ENCODE measurements at places on chromosomes 1 and 21.

DNA sequence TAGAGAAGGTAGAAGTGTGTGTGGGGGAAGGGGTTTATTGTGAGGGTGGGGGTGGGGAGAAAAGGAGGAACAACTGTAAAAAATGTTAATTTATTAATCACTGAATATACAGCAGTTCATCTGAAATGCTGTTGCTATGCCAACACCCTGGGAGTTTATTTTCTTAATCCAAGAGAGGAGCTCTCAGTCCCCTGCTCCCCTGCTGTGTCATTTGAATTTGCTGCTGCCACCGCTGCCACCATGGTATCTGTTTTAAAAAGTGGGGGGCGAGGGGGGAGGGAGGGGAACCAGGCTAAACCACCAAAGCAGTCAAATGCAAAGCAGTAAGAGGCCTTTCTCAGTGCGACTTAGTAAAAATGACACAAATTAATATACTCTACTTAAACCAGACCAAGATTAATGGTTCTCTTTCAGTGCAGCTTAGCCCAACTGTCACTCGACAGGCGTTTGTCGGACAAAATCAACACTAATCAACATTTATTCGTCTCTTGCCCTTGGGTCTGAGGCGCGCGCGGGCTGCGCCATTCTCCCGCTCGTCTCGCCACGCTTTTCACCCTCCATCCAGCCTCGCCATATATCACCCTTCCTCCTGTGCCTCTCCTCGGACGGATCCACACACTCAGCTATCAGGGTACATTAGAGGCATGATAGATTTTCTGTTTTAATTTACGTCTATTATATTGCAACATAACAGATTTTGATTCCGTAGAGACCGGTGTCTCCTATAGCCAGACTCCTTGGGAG is 76.2 kb downstream of the PBX1 start:
- no peak for DNase-seq

DNA sequence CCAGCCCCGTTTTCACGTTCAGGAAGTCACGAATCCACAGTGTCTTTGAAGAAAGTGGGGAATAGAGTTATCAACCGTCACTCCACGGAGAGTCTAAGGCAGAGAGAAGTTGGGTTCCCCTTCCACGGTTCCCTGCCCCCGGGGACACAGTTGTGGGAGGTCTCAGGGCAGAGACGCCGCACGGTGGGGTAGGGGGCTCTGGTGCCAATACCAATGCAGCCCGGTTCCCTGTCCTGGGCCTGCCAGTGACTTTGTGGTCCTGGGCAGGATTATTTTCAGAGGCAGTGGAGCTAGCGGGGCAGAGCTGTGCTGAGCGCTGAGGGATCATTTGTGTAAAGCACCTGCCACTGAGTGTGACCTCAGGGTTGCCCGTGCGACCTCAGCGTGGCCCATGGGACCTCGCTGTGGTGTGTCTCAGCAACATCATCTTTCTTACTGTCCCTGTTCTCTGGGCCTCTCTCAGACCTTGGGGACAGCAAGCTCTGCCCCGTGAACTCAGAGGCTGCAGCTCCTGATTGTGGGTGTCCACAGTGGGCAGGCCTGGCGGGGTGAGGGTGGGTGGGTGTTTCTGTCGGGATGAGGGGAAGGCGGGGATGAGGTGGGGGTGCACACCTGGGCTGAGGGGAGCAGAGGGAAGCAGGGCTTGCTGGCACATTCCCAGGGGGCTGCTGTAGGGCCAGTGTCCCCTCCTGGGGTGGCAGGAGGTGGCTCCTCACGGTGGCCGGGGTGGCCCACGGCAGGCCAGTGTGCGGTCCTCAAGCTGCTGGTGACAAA is 65.2 kb downstream of the AGPAT3 start:
- DNase-seq: no peak

DNA sequence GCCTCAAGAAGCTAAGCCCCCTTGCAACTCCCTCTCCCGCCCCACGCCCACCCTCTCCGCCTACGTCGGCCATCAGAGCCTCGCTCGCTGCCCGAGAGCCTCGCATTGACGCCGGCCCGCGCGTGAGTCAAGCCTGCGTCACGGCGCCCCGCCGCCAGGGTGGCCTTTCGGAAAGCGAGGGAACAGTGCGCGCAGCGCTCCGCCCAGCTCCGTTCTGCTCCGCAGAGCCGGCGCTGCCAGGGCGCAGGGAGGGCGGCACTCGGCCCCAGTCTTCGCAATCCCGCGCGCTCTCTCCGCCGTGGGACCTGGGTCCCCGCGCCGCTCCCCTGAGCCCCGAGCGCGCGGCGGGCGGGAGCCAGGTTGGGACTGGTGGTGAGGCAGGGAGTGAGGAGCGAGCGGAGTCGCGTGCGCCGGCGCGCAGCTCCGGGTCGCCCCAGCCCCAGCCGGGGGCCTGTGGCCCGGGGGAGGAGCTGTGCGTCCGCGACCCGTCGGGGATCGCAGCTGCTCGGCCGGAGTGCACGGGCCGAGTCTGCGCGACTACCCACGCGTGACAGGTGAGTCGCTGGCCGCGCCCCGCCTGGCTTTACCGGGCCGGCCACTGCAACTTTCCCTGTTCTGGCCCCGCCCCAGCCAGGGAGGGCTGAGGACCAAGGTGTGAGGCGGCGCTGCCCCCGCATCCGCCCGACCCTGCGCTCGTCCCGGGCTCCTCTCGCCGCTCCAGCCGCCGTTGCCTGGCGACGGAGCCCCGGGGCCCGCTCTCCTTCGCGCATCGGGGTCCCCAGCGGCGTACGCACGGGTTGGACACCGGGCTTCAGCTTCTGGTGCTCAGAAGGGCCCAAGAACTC is at the start of gene SLC6A17:
Gene SLC6A17 (plus strand): TSS at position 165 of the 845 bp plus-strand sequence. CDS start 16,436 bp downstream, outside the sequence.
- no peak for DNase-seq

DNA sequence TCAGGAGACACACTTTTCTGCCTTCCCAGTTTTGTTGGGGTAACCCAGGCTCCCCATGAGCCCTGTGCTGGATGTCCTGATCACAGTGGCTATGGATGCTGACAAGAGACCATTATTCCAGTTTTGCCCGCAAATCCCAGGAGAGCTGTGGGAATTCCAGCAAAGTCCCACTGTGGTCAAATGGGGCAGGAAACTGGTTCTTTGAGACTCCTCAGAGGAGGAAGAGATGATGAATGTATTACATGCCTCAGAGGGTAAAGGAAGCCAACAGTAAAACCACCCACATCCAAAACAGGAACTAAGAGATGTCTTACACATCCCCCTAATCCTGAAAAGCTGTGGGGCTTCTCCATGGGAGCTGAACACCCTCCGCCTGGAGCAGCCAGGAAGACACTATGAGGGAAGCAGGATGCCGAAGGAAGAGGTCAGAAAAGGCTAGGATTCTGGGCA is 12.8 kb upstream of the MPZL1 start:
- no peak for DNase-seq

GRCh38 chr1:221376286-221376685 is 365.6 kb downstream of the DUSP10 start:
- DNase-seq: no peak

GRCh38 chr21:41795726-41796125 is 28.9 kb upstream of the RIPK4 start:
- no peak for DNase-seq

DNA sequence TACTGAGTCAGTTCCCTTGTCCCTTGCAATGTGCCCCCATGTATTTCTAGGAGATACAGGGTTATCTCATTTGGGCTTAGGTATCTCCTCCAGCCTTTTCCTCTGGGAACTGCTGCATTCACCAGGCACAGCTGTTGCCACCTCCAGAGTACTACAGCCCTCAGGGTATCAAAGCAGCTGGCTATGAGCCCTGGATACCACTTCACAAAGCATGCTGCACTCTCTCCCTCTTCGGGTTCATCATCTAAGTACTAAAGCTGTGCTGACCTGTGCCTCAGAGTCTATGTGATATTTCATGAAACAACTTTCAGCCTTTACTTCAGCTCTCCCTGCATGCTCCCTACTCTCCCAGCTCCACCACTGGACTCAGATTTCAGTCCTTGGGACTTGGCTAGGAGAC is 62.3 kb downstream of the CCDC185 start:
- no peak for DNase-seq

DNA sequence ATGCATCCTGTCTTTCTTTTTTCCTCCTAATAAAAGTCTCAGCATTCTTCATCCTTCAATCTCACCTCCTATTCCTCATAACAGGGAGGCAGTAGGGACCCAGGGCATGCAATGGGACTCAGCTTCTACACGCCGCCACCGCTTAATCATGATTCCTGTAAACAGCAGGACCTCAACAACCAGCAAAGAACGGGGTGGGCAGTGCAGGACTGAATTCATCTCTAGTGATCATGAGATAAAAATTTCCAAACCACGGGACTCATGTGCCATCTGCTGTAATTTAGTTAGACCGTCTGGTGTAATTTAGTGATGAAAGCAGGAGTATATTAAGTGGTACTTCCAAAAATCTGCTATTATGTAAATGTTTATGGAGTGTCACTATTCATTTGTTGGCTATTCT is 5.4 kb downstream of the PRAMEF12 start:
- DNase-seq: no peak

GRCh38 chr1:54425152-54425584 is 19.0 kb upstream of the SSBP3 start:
- no peak for DNase-seq

DNA sequence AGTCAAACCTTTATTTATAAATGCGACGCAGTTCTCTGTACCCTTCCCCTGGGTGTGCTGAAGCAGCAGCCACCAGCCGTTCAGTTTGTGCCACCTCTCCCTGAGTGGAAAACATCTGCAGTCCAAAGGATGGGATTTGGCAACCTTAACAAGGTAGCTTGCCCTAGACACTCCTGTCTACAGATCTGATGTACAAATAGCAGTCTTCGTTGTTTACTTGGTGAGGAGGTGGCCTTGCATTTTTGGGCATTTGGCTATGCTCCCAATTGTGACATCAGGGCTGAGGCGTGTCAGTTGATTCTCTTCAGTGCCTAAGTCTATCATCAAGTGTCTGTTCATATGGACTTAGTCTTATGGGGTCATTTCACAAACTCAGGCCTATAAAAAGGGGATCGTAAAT is 59.8 kb downstream of the KDM1A start:
- DNase-seq: no peak

GRCh38 chr1:180188684-180189175 is 34.1 kb downstream of the QSOX1 start:
- no peak for DNase-seq

DNA sequence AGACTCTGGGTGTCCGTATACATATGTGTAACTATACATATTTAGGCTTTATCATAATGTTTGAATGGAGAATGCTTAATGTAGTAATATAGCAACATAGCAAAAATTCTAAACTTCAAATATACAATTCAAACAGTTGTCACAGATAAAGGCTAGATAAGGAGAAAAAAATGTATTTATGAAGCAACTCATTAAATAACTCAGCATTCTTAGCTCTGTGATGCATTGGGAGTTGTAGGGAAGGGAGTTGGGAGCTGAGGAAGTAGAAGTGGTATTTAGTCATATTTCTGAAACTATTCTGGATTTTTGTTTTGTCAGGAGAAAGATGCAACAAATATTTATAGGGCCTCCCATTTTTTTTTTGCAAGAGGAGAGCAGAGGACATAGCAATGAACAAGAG is 197.8 kb downstream of the PBX1 start:
- DNase-seq: no peak

DNA sequence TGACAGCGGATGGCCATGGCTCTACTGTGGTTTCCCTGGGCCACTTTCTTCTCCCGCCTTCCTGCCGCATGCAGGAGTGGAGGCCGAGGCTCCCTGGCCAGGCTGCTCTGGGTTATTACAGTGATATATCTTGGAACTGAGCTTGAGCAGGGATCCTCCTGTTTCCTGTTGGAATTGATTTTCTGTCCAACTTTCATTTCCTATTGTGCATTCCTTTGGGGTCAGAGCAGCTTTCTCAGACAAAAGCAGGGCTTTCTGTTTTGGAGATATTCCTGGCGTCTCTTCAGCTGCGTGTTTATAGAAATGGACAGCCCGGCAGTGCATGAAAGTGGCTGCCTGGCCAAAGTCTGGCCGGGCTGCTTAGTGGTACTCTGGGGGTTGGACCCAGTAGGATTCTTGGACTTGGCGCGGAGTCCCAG is 146.4 kb downstream of the KIF26B start:
- no peak for DNase-seq

DNA sequence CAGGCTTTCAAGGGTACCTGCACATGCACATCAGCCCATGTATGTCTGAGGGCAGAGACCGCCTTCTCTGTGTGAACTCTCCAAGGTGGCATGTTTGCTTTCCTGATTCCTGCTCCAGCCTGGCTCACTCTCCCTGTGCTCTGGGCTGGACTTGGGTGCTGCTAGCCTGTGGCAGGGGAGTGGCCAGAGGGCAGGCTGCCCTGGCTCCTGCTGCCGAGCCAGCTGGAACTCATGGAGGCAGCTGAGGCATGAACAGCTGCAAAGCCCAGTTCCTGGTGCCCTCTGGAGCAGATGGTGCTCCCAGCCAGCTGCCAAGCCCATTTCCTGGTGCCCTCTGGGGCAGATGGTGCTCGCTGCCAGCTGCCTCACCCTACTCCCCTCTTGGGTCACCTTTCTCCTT is 7.6 kb downstream of the UBL4B start:
- no peak for DNase-seq

GRCh38 chr21:42567214-42567555 is 53.5 kb downstream of the SLC37A1 start:
- DNase-seq: no peak

GRCh38 chr1:231172411-231172810 is 10.6 kb downstream of the TRIM67 start:
- no peak for DNase-seq

- no peak for DNase-seq
Observed at GRCh38 chr21:39319251-39319756, 5.9 kb upstream of the BRWD1 start.

DNA sequence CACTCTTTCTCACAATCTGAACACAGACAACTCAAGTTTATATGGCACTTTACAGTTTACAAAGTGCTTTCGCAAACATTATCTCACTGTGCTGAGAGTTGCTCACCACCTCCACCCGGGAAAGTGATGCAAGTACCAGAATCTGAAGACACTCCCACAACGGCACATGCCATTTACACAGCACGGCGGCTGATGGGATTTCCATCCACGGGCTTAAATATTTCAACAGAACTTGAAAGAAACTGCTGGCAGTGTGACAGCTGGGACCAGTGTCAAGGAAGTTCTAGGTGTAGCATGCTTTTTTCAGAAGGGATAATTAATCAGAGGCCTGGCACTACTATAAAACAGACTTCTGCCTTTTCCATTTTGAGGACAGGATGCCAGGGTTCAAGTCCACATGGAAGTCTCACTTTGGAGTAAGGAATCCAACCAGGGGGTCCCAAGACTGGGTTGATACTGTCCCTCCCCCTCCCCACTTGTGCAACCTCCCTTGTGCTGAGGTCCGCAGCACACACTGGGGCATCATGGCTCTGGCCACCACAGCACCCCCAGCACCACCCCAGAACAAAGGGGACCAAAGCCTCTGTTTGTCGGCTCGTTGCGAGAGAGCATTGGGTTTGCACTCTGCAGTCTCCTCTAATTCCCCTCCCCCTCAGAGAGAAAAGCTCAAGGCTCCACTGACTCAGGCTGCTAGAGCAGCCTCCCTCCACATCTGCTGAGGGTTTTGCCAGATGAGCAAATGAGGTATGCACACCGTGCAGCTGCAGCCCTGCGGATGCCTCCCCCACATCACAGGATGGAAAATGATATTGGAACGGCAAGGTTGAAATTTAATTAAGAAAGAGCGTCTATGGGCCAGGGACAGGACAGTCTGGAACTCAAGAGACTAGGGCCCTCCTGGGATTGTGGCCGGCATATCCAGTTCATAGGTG is 154.9 kb downstream of the TGFBR3 start:
- DNase-seq: no peak

All from stimulated activated CD8-positive, alpha-beta memory T cell treated with anti-CD3 and anti-CD28 coated beads, Interleukin-15, amount 100 ng/mL, for 4 hours (primary cell).